NCI-H1694 (cell line): ENCODE measurements at places on chromosomes 1 and 21.

- DNase-seq, result no peak
Measured at GRCh38 chr1:53075761-53076163, 13.7 kb downstream of the PODN start.

- DNase-seq, result no peak
Measured at GRCh38 chr1:205532026-205532898, 27.8 kb downstream of the CDK18 start.

DNA sequence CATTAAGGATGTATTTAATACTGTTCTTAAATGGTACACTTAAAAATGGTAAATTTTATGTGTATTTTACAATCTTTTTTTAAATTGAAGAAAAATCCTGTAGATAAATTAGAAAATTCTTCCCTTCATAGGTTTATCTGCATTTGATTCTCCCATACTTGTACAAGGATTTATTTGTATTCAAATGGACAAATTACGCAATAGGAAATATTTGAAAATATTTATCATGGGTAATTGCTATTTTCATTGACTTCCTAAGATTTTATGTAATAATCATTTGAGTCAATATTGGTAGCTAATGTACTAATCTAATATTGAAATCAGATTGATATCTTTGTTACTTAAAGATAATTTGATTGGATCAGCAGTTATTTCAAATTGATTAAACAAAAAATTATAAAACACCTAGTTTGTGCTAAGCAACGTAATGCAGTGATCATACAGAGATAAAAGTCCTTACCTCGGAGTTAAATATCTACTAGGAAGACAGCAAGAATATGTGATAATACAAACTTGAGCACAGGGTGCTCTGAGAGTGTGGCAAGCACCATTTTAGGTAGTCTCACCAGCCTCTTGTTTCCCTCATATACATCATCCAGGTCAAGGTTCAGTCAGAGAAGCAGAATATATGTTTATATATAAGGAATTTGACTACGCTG lies 11.3 kb upstream of the C1orf162 start:
- no peak for DNase-seq

GRCh38 chr1:230922620-230923019 lies 54.3 kb upstream of the C1orf198 start:
- DNase-seq, result no peak

GRCh38 chr1:84853741-84854721 lies 39.0 kb downstream of the LPAR3 start:
- DNase-seq, result no peak

DNA sequence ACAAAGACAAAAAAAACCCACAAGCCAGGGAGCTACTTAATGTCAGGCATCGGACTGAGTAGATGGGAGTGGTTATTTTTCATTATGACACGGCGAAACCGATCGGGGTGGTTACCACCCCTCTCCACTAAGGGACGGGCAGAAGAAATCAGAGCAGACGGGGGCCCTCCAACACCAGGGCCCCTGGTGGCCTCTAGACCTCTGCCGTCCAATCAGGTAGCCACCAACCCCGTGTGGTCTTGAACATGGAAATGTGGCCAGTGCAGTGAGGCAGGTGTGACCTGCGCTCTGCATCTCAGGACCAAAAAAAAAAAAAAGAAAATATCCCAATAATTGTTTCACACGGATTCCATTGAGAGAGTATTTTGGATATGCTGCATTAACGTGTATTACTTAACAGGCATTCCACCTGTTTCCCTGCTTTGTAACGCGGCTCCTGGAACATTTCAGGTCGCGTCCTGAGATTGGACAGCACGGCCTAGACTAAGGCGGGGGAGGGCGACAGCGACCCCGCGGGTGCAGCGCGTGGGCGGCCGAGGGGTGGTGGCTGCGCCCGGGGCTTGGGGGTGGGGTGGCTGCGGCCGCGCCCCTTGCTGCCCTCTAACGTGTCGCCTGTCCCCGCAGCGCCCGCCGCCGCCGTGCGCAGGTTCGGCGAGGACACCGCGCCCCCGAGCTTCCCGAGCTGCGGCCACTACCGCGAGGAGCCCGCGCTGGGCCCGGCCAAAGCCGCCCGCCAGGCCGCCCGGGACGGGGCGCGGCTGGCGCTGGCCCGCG lies 48.3 kb downstream of the SIM2 start:
- DNase-seq, result no peak

GRCh38 chr1:167251472-167251871 lies 30.8 kb downstream of the POU2F1 start:
- DNase-seq, result no peak

DNA sequence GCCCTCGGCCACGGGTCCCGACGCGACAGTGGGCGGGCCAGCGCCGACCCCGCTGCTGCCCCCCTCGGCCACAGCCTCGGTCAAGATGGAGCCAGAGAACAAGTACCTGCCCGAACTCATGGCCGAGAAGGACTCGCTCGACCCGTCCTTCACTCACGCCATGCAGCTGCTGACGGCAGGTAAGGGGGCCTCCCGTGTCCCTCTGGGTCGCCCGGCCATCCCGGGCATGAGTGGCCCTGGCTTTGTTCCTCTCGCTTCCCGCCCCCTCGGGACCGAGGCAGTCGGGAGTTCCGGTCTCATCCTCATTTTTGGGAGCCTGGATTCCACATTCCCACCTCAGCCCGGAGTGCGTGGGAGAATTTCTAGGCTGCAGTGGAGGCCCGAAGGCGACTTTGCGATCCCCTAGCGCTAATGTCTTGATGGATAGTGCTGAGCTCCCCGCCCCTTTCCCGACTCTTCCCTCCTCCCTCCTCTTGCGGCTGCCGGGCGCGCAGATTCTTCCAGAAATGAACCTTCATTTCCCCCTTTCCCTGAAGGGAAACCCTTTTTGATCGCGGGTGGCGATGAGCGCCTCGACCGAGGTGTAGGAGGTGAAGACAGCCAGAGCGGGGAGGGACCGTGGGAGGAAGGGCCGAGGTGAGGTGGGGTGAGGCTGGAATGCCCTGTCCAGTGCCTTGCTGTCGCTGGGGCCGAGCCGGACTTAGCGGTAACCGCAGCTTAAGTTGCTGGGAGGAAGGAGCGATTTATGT lies 705 bp downstream of the KHDRBS1 start:
- no peak for DNase-seq

GRCh38 chr1:179632868-179633267 lies 41.2 kb downstream of the TDRD5 start:
- no peak for DNase-seq

GRCh38 chr1:30313584-30313983 lies 409.8 kb downstream of the MATN1 start:
- no peak for DNase-seq

GRCh38 chr1:103160281-103160680 lies 52.0 kb upstream of the COL11A1 start:
- DNase-seq, result no peak

DNA sequence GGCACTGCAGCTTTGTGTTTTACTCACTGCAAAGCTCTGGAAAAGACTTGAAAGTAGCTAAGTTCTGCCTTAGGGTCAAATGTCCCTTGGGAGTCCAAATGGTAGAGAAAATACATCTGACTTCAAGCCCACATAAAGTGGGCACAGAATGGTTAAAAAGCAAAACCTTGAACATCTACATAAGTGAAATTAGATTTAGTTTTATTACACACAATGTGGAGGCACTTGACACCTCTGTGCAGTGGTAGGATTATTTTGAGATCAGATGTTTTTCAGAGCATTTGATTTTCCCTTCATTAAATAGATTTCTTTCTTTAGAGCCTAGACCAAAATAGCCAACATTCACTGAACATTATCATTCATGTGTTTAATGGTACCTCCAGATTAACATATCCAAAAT lies 11.2 kb upstream of the FCRL3 start:
- DNase-seq, result no peak

- no peak for DNase-seq
Measured at GRCh38 chr1:34002810-34003209, 138.9 kb downstream of the HMGB4 start.

DNA sequence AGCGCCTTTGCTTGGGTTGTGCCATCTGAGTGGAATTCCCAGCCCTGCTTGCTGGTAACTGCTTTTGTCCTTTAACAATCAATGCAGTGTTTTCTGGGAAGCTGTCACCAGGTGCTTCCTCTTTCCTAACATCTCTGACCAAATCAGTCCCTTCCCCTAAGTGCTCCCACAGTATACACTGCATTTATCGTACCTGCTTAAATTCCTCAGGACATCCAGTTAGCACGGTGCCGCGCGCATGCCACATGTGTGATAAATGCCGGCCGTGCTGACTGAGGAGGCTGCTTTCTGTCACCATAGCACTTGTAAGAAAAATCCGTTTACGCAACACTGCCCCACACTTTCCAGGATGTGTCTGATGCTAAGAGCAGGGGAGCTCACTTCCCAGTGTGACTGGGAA lies 115.4 kb downstream of the BCAR3 start:
- DNase-seq, result no peak

GRCh38 chr1:246176126-246177024 lies 330.7 kb downstream of the SMYD3 start:
- DNase-seq, result no peak

- DNase-seq, result no peak
Measured at GRCh38 chr1:207047505-207047904, 3.5 kb downstream of the YOD1 start.

DNA sequence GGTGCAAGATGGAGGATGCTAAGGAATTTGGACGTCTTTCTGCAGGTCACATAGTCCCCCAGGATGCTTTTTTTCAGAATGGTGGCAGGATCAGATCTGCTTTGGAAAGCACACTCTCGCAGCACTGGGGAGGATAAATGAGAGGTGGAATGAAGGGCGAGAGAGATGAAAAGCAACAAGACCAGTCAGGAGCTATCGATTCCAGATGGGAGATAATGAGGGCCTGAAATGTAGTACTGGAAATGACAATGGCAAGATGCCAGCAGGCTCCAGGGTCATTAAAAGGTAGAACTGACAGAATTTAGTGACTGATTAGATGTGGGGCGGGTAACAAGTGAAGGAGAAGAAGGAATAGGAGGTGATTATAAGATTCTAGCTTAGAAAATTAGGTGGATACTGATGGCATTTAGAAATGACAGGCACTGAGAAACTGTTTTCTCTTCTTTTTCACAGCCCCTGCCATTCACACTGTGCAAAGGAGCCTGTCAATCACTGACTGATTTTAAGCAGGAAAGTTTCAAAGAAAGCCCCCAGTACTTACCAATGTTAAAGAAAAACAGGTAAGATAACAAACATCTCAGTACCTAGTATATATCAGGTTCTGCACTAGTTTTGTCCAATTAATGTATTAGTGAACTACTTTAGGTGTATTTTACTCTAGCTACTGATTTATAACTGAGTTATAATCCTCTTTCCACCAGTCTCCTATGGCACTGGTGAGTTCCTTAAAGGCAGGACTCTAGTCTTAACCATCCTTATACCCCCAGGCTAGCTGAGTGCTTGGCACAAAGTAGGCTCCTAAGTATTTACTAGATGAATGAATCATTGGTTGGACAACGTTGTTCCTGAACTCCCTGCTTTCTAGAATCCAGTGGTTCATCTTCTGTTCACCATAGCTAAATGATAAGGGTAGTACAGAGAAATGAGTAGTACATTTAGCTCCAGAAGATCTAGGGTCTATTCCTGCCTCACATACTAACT lies 9.2 kb downstream of the PIGM start:
- no peak for DNase-seq

DNA sequence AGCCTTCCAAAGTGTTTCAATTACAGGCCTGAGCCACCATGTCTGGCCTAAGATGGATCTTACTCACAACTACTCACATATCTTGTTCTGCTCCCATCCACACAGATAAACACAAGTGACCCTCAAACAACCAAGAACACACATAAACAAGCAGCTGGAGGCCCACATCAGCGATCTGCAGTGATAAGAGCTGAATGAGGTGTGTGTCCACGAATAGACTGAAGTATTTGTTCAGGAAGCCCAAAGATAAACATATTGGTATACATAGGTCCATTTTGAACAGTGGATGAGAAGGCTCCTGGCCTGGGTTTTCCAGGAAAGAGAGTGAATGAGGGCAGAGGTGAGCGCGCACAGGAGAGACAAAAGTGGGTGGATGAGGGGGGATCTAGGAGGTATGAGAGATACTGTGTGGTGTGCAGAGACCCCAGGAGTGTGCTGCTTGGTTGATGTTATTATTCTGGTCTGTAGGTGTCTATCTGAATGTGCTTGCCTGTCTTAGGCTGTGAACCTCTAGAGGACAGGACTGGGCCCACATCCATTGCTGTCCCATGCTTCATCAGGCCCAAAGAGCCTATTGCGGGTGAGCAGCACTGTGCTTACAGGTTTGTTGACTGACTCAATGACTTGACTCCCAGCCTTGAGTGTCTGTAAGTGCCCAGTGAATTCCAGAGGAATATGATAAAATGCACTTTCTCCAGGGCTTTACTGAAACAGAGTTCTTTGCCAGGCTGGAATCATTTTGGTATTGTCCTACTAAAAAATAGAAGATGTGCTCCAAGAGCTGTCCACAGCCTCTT lies 79.9 kb upstream of the ATP1A1 start:
- DNase-seq, result no peak

DNA sequence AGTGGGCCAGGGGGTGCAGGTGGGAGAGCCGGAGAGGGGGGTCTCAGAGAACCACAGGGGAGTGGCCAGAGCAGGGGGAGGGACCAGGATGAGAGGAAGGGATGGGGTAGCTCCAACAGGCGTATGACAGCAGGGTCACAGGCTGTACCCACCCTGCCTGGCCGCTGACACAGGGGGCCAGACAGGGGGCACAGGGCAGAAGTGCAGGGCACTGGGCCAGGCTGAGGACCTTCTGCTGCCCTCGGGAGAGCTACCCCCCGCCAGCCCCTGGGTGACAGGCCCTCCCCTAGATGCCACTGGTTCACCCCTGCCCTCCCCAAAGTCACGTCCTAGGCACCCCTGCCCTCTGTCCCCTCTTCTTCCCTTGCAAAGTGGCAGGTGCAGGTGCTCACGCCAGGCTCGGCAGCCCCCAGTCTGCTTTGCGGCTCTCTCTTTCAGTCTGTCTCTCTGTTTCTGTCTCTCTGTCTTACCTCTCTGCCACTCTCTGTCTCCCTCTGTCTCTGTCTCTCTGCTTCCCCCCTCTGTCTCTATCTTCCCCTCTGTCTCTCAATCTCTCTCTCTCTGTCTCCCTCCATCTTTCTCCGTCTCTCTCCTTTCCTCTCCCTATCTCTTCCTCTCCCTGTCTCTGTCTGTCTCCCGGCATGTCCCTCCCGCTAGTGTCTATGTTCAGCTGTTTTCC lies 48.5 kb downstream of the WNT9A start:
- DNase-seq, result no peak

- no peak for DNase-seq
Measured at GRCh38 chr1:22877112-22877915, 95.4 kb downstream of the LACTBL1 start.
